ENCODE measurements at places on chromosomes 1 and 21.

DNA sequence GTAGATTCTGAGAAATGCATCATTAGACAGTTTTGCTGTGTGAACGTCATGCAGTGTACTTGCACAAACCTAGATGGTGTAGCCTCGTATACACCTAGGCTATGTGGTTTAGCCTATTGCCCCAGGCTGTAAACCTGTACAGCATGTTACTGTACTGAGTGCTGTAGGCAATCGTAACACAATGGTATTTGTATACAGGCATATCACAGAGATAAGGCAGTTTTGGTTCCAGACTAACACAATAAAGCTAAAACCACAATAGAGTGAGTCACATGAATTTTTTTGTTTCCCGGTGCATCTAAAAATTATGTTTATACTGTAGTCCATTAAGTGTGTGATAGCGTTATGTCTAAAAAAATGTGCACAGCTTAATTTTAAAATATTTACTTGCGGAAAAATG lies 6.9 kb downstream of the IL10RB start:
- no peak for DNase-seq

DNA sequence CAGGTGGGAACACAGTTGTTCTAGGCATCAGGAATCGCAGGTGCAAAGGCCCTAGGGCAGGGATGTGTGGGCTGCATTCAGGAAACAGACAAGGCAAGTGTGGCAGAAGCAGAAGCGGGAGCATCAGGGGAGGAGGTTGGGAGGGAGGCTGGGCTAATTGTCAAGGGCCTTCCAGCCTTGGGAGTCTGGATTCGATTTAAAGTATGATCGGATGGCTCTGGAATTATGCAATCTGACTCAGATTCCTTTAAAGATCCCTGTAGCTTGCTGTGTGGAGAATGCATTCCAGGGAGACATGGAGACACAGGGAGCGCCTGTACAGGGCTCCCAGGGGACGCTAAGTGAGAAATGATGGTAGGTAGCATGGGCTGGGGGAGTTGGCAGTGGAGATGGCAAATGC lies 86.5 kb downstream of the LACTBL1 start:
- no peak for DNase-seq

DNA sequence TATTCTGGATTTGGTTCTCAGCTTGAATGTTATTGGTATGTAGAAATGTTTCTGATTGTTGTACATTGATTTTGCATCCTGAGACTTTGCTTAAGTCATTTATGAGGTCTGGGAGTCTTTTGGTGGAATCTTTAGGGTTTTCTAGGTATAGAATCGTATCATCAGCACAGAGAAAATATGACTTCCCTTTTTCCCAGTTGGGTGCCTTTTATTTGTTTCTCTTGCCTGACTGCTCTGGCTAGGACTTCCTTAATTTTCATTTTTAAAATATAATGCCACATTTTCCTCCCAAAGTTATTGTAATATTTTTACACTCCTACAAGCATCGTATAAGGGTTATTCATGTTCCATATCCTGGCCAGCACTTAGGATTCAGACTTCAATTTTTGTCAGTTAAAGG lies 111.1 kb downstream of the FNBP1L start:
- DNase-seq: peak; percentile 7

GRCh38 chr1:151887028-151887427 lies 22.3 kb downstream of the THEM4 start:
- DNase-seq: no peak

- no peak for DNase-seq
Observed at GRCh38 chr1:214215583-214215982, 65.4 kb upstream of the SMYD2 start.

- DNase-seq: no peak
Observed at GRCh38 chr1:2396476-2396875, 4.8 kb downstream of the RER1 start.

DNA sequence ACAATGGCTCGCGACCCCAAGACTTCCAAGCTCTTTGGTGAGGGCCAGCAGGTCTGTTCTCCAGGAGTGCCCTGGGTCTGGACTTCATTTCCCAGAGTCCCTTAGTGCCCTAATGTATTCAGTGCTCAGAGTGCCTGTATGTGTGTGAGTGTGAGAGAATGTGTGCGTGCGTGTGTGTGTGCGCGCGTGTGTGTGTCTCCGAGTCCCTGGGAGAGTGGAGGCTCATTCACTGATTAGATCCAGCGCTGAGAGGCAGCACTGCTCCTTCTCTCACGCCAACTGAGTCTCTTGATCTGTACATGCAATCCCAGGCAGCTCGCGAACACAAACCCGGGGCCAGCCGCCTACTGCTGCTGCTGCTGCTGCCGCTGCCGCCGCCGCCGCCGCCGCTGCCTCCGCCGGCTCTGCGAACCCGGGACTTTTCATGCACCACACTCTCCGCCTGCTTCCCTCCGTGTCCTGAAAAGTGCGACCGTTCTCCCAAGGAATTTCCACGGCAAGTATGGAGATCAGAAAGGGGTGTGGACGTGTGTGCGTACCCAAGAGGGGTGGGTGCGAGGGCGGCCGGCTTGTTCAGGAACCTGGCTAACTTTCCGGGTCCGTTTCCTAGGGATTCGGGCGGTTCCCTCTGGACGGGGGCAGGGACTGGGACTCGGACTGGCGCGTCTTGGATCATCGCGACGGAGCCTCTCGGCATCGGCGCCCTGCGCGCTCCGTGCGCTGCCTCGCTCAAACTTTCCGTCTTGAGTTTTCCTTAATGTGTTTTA lies at the start of gene RNF220:
Gene RNF220 (plus strand): TSS at position 225 of the 767 bp plus-strand sequence.
- no peak for DNase-seq

DNA sequence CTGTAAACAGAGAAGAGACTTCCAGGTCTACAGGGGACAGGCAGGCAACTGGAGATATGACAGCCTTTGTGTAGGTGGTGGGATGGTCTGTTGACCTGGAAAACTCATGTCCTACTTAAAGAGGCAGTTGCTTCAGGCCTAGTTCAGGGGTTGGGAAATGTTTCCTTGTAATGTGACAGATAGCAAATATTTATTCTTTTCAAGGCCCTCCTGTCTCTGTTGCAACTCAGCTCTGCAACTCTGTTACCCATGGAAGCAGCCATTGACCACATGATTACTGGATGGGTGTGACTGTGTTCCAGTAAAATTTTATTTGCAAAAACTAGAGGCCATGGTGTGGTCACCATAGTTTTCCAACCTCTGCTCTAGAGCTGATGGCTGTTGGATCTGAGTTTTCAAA lies 341.9 kb downstream of the PTBP2 start:
- no peak for DNase-seq

DNA sequence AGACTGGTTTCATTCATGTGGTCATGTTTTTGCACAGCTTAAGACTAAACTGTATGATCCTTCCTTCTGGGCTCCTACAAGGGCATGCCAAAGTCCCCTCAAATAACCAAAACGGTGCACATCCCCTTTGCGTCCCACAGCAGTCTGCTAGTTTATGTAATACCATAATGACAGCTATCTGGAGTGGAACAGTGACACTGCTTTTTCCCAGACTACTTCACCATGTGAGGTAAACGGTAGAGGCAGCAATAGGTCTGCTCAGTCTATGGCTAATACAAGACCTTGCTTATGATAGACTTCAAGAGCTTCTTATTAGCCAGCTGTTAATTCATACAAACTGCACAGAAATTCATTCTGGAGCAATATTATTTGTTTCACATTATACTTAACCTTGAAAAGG lies 395.5 kb downstream of the SMYD3 start:
- no peak for DNase-seq

- no peak for DNase-seq
Observed at GRCh38 chr1:42005530-42005929, 86.8 kb upstream of the HIVEP3 start.

- no peak for DNase-seq
Observed at GRCh38 chr21:39340687-39341086, 8.2 kb downstream of the HMGN1 start.

DNA sequence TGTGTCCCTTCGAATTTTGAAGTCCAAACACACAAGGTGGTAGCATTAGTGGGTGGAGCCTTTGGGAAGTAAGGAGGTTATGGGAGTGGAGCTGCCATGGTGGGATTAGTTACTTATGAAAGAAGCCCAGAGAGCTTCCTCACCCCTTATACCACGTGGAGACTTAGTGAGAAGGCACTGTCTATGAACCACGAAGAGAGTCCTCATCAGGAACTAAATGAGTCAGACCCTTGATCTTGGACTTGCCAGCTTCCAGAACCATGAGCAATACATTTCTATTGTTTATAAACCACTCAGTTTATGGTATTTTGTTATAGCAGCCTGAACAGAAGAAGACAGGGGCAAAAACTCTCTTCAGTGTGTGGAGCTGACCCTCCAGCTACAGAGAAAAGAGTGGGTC lies 259.3 kb upstream of the AJAP1 start:
- no peak for DNase-seq

DNA sequence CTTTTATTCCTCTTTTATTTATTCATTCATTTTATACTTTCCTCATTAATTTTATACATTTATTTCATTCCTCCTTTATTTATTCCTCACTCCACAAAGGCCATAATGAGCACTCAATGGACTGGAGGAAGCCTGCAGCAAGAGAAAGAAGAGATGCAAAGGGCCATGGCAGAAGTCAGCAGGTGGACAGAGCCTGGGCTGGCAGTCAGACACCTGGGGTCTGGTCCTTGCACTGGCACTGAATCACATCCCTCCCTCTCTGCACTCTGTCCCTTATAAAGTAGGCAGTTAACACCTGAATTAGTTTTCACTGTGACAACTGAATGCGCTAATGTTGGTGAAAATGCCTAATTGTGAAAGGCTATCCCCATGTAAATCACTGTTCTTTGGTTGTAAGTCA lies 38.6 kb downstream of the FAM78B start:
- no peak for DNase-seq

GRCh38 chr1:150764617-150765101 lies 919 bp downstream of the CTSS start:
- peak; percentile 56 for DNase-seq

DNA sequence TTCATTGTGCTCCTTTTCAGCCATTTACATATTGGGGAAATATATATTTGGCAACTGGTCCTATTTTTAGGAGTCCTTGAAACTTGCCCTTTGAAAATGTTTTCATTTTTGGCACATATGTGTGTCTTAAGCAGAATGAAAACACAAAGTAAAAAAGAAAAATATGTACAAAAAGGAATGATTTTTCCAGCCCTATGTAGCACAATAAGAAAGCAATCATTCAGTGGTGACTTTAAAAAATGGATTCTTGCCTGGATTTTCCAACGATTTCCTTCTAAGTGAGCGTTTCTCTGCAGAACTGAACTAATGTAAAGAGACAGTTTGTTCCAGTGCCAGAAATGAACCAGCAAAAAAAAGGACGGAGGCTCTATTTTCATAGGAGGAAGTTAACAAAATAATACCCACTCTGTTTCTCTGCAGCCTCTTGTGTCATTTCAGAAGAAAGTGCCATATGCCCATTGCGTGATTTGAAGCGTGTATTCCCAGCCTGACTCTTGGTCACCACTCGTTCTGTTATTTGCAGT lies 340.1 kb downstream of the SETD4 start:
- no peak for DNase-seq

GRCh38 chr1:171769754-171770153 lies 11.7 kb upstream of the METTL13 start:
- DNase-seq: no peak

DNA sequence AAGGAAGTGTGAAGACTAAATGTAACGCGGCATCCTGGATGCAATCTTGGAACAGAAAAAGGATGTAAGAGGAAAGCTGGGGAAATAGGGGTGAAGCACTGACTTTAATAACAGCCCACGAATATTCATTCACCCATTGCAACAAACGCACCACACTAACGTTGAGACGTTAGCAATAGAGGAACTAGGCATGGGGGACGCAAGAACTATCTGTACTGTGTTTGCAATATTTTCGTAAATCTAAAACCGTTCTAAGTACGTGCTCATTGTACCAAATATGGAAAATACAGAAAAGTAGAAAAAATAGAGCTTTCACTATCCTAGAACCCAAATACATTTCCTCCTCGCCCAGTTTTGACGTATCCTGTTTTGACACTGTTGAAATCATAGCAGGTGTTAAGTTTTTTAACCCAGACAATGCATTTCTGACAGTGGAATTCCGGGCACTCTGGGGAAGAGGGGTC lies 3.9 kb downstream of the LAPTM5 start:
- DNase-seq: peak; percentile 88

DNA sequence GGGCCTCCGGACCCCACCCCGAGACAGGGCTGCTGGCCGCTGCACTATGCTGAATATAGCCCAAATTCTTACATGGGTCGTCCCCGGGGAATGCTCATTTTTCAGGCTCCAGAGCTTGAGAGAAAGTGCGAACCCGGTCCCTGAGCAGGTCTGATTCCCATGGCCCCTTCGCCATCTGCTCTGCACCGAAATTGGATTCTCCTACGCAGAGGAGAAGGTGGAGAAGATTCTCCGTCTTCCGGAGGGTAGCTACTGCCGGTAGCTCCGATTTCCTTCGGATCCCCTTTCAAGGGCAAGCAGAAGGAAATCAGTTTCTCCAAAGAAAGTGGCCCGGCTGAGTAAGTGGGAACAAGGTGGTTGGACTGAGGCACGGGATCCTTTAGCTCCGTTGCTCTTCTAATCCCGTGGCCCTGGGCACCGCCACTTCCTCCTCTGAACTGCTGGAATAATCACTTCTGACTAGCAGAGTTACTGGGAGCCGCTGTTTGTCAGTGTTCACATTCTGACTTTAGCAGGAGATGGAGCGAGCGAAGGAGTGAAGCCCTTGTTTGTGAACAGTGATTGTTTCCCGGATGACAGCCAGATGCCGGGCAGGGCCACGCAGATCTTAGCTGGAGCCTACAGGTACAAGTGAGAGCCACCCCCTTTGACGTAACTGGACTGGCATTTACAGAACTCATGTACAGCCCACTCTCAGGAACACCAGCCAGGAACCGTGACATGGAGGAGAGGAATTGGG lies 1.1 kb upstream of the ZNF496 start:
- no peak for DNase-seq

GRCh38 chr1:211377539-211378450 lies 51.2 kb downstream of the TRAF5 start:
- no peak for DNase-seq

GRCh38 chr1:18814874-18815531 lies 44.5 kb downstream of the TAS1R2 start:
- DNase-seq: no peak

DNA sequence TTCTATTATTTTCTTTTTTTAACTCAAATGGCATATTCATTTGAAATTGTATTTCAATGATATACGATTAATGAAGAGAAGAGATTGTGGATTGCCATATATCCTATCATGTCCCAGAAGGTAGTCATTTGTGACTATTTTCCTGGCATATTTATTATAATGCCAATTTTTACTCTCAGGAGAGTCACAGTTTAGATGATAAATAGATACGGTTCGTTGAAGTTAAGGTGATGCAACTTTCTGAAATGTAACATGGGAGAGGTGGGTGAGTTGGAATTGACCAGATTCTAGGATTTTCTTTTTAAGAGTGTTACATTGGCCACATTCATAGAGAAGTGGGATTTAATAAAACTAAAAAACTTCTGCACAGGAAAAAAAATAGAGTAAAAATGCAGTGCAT lies 1138.5 kb downstream of the NCAM2 start:
- no peak for DNase-seq

DNA sequence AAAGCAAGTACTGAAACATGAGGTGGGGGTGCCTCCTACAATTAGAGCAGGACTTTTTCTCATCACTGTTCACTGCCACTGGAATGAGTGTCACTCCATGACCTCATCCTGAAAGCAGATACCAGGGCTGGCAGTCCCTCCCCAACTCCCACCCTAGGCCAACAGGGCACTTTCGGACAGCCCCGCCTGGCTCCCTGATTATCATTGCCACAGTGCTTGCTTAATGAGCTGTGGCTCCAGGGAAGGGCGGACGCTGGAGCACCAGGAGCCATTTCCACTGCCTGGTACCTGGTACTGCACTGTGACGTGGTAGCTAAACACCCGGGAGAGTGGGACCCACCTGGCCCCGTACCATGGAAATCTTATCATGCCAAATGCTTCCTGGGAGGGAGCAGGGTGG lies 22.3 kb downstream of the SLC9A1 start:
- DNase-seq: no peak

Data from NAMALWA (cell line).